ENCODE measurements at places on chromosomes 16 and 17.

GRCh38 chr17:83162035-83162745 is 82.8 kb downstream of the METRNL start:
- no peak for DNase-seq

GRCh38 chr17:65495122-65496055 is 66.1 kb downstream of the AXIN2 start:
- DNase-seq = no peak

- no peak for DNase-seq
Observed at GRCh38 chr16:25161753-25162367, 50.3 kb downstream of the LCMT1 start.

- DNase-seq = no peak
Observed at GRCh38 chr16:16073001-16073545, 123.7 kb downstream of the ABCC1 start.

DNA sequence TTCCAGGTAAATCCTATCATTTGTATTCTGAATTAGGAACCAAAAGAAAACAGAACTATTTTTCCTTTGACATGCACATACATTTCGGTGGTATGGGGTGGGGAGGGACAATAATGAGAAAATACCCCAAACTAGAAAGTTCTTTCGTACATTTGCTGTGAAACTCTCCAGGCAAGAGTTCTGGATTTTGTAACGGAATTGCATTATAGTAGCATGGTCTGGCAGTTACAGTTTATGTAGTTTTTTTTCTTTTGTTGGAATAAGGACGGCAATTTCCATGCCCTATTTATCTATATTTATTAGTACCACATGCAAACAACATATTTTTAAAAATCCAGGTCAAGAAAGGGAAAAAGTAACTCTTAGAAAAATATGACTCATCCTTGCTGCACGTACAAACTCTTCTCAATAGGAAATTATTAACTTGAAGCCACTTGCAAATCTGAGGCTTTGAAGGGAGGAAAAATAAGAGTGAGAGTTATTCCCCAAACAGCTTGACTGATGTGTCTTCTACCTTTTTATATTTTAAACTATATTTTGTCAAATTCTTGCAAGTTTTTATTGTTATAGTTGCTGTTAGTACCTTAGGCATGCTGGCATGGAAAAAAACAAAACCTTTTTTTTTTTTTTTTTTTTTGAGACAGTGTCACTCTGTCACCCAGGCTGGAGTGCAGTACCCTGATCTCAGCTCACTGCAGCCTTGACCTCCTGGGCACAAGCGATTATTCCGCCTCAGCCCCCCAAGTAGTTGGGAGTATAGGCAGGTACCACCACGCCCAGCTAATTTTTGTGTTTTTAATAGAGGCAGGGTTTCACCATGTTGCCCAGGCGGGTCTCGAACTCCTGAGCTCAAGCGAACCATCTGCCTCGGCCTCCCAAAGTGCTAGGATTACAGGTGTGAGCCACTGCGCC is 69.3 kb downstream of the WWP2 start:
- DNase-seq = no peak

DNA sequence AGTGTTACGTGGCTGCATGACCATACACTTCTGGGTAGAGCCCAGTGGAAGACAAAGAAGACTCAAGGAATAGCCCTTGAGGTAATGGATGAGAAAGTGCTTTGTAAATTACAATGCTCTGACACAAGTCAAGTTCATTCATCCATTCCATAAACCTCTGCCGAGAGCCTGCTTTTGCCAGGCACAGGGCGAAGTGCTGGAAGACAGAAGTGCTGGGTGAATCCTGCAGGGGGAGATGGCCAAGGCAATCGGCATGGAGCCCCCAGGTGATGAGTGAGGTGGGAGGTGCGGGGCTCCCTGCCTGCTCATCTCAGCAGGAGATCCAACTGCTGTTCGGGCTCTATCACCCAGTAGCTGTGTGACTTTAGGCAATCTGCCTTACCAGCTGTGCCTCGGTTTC is 2.8 kb upstream of the SOCS3 start:
- no peak for DNase-seq

DNA sequence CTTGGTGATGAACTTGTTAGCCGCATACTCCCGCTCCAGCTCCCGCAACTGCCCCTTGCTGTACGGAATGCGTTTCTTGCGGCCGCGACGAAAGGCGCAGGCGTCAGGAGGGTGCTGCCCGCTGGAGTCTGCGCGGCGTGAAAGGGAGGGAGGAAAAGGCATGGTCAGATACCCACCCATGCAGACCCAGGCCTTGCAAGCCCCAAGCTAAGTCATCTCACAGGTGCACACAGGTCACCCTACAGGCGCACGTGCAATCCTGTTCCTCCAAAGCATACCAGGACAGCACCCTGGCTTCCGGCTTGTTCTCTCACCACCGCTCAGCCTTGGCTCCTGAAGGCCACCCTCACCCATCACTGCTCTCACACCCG is 1.6 kb downstream of the HOXB13 start:
- DNase-seq = no peak

Data from hematopoietic multipotent progenitor cell treated with erythropoietin and hydrocortisone succinate and interleukin-3 and kit ligand, for 15 days (in vitro differentiated cells).